ENCODE measurements at places on chromosomes 3 and 15. TPM values are rescaled to one million over a fixed set of nuclear protein-coding genes. Genes with fewer than 3 reads are reported as not detected.

The POPDC2 gene
- total RNA-seq: 8.4 TPM

The LMAN1L gene
- 0.80 TPM for total RNA-seq

The MAGI1 gene
- not detected for total RNA-seq

DNA sequence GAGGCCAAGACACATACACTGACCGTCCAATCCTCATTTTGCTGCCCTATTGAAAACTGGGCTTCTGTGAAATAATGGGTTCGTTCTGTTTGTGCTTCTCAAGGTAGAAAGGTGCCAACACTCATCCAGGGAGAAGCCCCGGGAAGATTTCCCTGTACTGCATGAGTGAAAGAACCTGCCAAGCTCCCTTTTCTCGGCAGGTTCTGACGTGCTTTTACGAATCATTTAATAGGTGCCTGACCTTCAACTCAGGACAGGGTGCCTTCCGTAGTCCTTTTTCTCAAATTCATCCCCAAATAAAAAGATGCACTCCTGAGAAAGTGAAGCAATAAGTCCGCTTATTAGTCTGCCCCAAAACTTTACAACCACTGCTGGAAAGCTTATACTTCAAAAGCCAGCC, 64.2 kb downstream of the B3GNT5 start:
- H3K27me3 ChIP-seq: no peaks in the 10 kb centered on the region
- no peak for DNase-seq
- H3K36me3 ChIP-seq: no peaks in the 10 kb centered on the region
- H3K27ac ChIP-seq: no peak overlapping the region
- no peak overlapping the region for H3K4me3 ChIP-seq

- no peaks in the 10 kb centered on the region for H3K4me1 ChIP-seq
- H3K4me3 ChIP-seq: no peak overlapping the region
- H3K27ac ChIP-seq: no peak overlapping the region
- DNase-seq: no peak
- H3K36me3 ChIP-seq: no peaks in the 10 kb centered on the region
- H3K27me3 ChIP-seq: peaks cover 8% of the 10 kb centered on the region
Measured at GRCh38 chr3:98954242-98954641, 52.7 kb upstream of the DCBLD2 start.

GRCh38 chr3:79284781-79285180, 483.0 kb downstream of the ROBO1 start:
- H3K4me3 ChIP-seq: no peak overlapping the region
- no peaks in the 10 kb centered on the region for H3K36me3 ChIP-seq
- H3K27ac ChIP-seq: no peak overlapping the region
- H3K4me1 ChIP-seq: no peaks in the 10 kb centered on the region

GRCh38 chr3:77562089-77562488, 522.2 kb downstream of the ROBO2 start:
- no peak overlapping the region for H3K27ac ChIP-seq
- no peaks in the 10 kb centered on the region for H3K36me3 ChIP-seq
- H3K4me3 ChIP-seq: no peak overlapping the region
- no peaks in the 10 kb centered on the region for H3K4me1 ChIP-seq
- no peak for DNase-seq
- no peaks in the 10 kb centered on the region for H3K27me3 ChIP-seq

- H3K4me1 ChIP-seq: peaks cover 39% of the 10 kb centered on the region
- H3K36me3 ChIP-seq: peaks cover 11% of the 10 kb centered on the region
- peak overlapping the region; percentile 89 for H3K27ac ChIP-seq
- H3K27me3 ChIP-seq: no peaks in the 10 kb centered on the region
Measured at GRCh38 chr15:90648137-90649070, 68.7 kb upstream of the BLM start.

- H3K27ac ChIP-seq: no peak overlapping the region
- peaks cover 7% of the 10 kb centered on the region for H3K27me3 ChIP-seq
- H3K4me3 ChIP-seq: no peak overlapping the region
- DNase-seq: no peak
Measured at GRCh38 chr3:62159709-62160092, 213.6 kb downstream of the FEZF2 start.

- no peaks in the 10 kb centered on the region for H3K36me3 ChIP-seq
- H3K4me3 ChIP-seq: no peak overlapping the region
- peaks cover 26% of the 10 kb centered on the region for H3K27me3 ChIP-seq
- no peak overlapping the region for H3K27ac ChIP-seq
Measured at GRCh38 chr3:130433306-130433705, 83.7 kb upstream of the COL6A6 start.

- H3K4me3 ChIP-seq: no peak overlapping the region
- H3K4me1 ChIP-seq: no peaks in the 10 kb centered on the region
- peaks cover 2% of the 10 kb centered on the region for H3K27me3 ChIP-seq
- H3K36me3 ChIP-seq: no peaks in the 10 kb centered on the region
- H3K27ac ChIP-seq: no peak overlapping the region
Measured at GRCh38 chr15:81893182-81893835, 152.5 kb downstream of the MEX3B start.
